ENCODE measurements at places on chromosomes 7 and 10.

GRCh38 chr10:80275135-80275498 lies 14.3 kb downstream of the MAT1A start:
- H3K27ac ChIP-seq: no peak overlapping the region
- H3K4me1 ChIP-seq: no peaks in the 10 kb centered on the region
- H3K4me3 ChIP-seq: no peak overlapping the region
- H3K27me3 ChIP-seq: no peaks in the 10 kb centered on the region
- DNase-seq: no peak
- H3K36me3 ChIP-seq: 0 out of 2 replicates have a peak, but pooled peaks cover 2% of the 10 kb centered on the region

- no peaks in the 10 kb centered on the region for H3K27me3 ChIP-seq
- H3K4me1 ChIP-seq: no peaks in the 10 kb centered on the region
- peak; percentile 9 for DNase-seq
Observed at GRCh38 chr7:38451840-38452239, 178.4 kb upstream of the TARP start.

- DNase-seq: no peak
- peak overlapping the region; percentile 89 for H3K4me3 ChIP-seq
- no peak overlapping the region for H3K27ac ChIP-seq
- H3K27me3 ChIP-seq: peaks cover 39% of the 10 kb centered on the region
Observed at GRCh38 chr7:129778770-129779601, 167.5 kb downstream of the NRF1 start.

DNA sequence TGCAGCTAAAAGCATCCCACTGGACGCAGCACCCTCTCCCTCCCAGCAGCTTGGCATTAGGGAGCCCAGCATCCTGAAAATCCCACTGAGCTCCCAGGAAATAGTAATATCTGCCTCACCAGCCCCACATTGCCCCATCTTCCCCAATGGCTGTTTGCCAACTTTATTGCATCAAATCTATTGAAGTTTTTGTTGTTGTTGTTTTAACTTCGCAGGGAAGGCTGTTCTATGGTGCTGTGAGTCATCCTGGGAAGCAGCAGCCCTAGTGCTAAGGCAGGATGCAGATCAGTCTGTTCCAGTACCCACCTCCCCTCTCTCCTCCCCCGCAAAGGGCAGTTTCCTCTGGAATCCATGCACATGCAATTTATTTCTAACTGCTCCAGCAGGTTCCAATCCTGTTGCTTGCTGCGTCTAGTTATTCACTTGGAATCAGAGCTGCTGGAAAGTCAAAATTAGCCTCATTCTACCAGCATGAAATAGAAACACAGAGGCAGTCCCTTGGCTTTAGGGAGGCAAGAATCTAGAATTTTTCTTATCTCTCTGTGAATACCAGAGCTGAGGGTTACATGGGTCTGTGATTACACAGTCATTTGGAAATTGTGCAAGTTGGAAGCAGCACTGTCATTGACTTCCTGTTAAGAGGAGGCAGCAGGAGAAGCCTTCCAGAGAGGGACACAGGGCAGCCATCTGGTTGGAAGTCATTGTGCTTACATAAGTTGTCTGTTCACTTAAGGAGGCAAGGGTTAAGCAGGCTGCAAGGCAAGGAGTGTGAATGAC lies 115.9 kb upstream of the CACUL1 start:
- no peak for DNase-seq
- H3K4me1 ChIP-seq: no peaks in the 10 kb centered on the region
- H3K27ac ChIP-seq: no peak overlapping the region
- no peaks in the 10 kb centered on the region for H3K27me3 ChIP-seq
- H3K36me3 ChIP-seq: no peaks in the 10 kb centered on the region

- no peak overlapping the region for H3K27ac ChIP-seq
- H3K27me3 ChIP-seq: no peaks in the 10 kb centered on the region
- H3K4me1 ChIP-seq: peaks cover 12% of the 10 kb centered on the region
- DNase-seq: no peak
- 0 out of 2 replicates have a peak, but pooled peaks cover 6% of the 10 kb centered on the region for H3K36me3 ChIP-seq
Observed at GRCh38 chr10:125057158-125058001, 103.0 kb downstream of the CTBP2 start.

GRCh38 chr10:110872984-110873923 lies 1.5 kb downstream of the PDCD4 start:
- no peak for DNase-seq
- H3K27me3 ChIP-seq: no peaks in the 10 kb centered on the region
- no peak overlapping the region for H3K27ac ChIP-seq
- H3K4me3 ChIP-seq: peak overlapping the region; percentile 58
- H3K4me1 ChIP-seq: peaks cover 5% of the 10 kb centered on the region
- H3K36me3 ChIP-seq: no peaks in the 10 kb centered on the region

- H3K27ac ChIP-seq: no peak overlapping the region
- H3K36me3 ChIP-seq: no peaks in the 10 kb centered on the region
- DNase-seq: no peak
- no peaks in the 10 kb centered on the region for H3K4me1 ChIP-seq
- no peaks in the 10 kb centered on the region for H3K27me3 ChIP-seq
Observed at GRCh38 chr7:87058744-87059524, 520 bp downstream of the ELAPOR2 start.

DNA sequence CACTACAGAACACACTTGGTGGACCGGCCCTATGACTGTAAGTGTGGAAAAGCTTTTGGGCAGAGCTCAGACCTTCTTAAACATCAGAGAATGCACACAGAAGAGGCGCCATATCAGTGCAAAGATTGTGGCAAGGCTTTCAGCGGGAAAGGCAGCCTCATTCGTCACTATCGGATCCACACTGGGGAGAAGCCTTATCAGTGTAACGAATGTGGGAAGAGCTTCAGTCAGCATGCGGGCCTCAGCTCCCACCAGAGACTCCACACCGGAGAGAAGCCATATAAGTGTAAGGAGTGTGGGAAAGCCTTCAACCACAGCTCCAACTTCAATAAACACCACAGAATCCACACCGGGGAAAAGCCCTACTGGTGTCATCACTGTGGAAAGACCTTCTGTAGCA lies 14.6 kb downstream of the ZSCAN21 start:
- no peak overlapping the region for H3K4me3 ChIP-seq
- H3K4me1 ChIP-seq: no peaks in the 10 kb centered on the region
- DNase-seq: no peak
- no peak overlapping the region for H3K27ac ChIP-seq
- no peaks in the 10 kb centered on the region for H3K27me3 ChIP-seq
- H3K36me3 ChIP-seq: peaks cover 16% of the 10 kb centered on the region

DNA sequence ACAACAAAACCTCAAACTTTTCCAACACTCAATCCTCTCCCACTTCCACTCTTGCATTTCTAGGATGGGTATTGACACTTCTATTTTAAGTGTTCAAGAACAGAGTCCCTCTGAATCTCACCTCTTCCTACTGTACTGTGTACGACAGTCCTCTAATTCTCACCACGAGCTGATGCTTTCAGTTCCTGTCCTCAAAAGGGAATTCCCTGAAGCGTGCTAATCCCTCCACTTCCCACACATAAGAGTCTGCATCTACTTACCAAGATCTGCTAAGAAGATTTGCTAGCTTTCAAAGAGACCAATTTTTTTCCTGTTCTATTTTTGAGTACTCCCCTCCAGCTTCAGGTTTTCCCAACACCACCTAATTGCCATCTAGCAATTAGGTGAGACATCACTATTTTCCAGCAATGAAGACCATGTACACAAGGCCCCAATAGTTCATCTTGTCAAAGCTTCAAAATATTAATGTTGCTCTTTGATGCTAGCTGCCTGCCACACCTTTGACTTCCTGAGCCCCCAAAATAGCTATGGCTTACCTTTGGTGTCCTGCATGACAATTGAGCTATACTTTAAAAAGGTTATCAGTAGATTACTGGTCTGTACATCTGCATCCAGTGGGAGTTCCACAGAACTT lies 54.4 kb downstream of the ARMH3 start:
- H3K27ac ChIP-seq: no peak overlapping the region
- no peaks in the 10 kb centered on the region for H3K36me3 ChIP-seq
- no peak for DNase-seq
- H3K27me3 ChIP-seq: no peaks in the 10 kb centered on the region
- no peak overlapping the region for H3K4me3 ChIP-seq

- no peak for DNase-seq
- peaks cover 2% of the 10 kb centered on the region for H3K36me3 ChIP-seq
- no peak overlapping the region for H3K27ac ChIP-seq
- no peaks in the 10 kb centered on the region for H3K4me1 ChIP-seq
Observed at GRCh38 chr7:107210400-107210799, 41.6 kb downstream of the HBP1 start.

- H3K36me3 ChIP-seq: no peaks in the 10 kb centered on the region
- DNase-seq: peak; percentile 4
- no peak overlapping the region for H3K27ac ChIP-seq
- no peak overlapping the region for H3K4me3 ChIP-seq
- no peaks in the 10 kb centered on the region for H3K4me1 ChIP-seq
Observed at GRCh38 chr7:69932034-69932628, 333.9 kb downstream of the AUTS2 start.

Data from iPS DF 6.9 (cell line).